ENCODE measurements at places on chromosomes 4 and X.
A peak's percentile ranks its signal among the peaks of the same experiment; 100 is the strongest.

DNA sequence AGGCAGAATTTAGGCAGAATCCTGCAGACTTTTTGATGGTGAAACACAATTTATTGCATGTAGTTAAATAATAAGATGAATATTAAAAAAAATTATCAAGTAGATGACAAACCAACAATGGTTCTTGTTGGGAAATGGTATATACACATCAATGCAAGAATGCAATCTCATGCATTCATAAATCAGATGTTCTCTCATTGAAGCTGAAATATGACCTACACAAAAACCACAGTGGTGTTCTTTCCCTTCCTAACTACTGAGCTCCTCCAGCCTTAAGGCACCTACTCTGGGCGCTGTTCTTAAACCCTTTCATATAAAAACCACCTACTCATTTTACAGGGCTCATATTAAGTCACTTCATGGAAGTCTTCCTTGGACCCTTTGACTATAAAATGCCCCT is 64.1 kb downstream of the ANTXR2 start:
- DNase-seq = no peak

DNA sequence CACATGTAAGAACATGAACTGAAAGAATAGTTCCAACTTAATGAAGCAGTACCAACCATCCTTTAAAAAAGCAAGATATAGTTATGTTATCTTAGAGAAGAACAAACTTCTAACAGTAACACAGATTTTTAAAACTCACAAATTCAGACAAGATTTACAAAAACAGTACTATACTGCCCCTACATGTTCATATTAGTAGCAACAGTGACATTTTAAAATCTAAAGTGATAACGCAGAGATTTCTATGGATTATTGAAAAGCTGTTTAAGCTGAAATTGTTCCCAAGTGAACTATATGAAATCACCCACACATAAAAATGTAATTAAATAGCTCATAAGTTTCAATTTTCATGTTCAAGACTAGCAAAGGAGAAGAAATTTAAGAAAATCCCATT is 166.0 kb downstream of the FBXW7 start:
- no peak for DNase-seq

DNA sequence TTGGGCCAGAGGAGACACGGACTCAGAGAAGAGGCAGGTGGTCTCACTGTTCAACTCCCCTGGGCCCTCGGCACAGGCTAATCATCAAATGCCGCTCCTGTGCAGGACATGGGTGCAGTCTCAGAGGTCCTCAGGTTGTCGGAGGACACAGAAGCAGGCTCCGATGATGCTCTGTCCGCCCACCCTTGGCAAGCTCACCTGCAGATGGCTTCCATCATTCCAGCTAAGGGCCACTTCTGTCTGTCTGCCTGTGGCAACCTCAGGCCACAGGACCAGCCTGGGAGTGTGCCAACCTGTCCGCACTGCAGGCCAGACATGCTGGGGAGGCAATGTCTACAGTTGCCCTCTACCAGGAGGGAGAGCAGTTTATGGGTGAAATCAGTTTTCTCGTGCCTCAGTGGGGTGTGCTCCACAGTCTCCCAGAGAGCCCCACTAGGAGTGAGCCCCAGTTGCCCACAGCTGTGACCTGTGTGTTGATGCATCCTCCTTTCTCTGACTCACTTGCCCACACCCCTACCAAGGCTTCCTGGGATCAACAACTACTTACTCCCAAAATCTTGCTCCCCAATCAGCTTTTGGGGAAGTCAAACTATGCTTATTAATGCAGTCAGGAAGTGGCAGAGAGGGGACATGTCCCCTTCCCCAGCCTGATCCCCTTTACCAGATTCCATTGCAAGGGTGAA is 55.9 kb downstream of the HTRA3 start:
- no peak for DNase-seq

GRCh38 chr4:76083386-76083988 is 9.0 kb downstream of the ART3 start:
- DNase-seq = no peak

GRCh38 chrX:17967888-17968287 is 106.8 kb upstream of the RAI2 start:
- no peak for DNase-seq

- DNase-seq = no peak
These were observed 187.5 kb downstream of the NSUN7 start for GRCh38 chr4:40937140-40937725.

DNA sequence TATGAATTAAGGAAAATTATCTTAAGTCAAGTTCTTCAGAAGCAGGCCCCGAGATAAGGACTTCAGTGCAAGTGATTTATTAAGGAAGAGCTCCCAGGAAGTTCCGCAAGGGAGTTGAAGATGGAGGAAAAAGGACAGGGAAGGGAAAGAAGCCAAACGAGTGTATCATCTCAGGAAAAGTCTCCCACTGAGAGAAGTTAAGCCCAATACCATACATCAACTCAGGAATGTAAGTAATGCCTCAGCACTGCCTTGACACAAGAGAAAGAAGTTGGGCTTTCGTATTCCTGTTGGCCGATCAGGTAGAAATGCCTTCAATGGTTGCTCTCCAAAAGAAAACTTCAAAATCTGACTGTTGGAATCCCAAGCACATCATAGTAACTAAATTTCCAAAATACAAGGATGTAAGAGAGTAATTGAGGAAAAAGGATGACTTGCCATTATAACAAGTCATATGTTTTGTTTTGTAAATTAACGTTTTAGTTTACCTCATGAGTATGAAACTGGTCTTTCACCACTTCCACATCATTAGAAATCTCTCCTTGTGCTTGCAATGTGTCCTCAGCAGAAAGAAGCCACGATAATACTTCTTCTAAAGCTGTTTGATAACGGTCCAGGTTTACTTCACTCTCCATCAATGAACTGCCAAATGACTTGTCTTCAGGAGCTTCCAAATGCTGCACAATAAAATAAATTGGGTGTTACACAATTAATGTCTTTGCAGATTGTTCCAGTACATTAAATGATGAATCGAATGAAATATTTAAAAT is 566.7 kb downstream of the DMD start:
- no peak for DNase-seq

GRCh38 chrX:38232079-38232686 is 11.5 kb upstream of the SRPX start:
- no peak for DNase-seq

DNA sequence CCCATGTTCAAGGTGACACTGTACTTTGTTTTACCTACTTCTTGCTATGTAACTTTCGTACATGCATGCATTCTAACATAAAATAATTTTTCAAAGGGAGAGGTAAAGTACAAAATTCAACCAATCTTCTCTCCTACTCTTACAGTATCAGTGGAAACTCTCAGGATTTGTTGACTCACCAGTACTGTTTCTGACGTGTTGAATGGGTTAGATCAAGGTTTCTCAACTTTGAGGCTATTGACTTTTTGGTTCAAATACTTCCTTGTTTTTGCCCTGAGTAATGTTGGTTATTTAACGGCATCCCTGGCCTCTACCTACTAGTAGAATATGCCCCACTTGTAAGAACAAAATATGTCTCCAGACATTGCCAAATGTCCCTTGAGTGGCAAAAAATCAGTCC is 94.6 kb upstream of the SMAD1 start:
- DNase-seq = no peak

DNA sequence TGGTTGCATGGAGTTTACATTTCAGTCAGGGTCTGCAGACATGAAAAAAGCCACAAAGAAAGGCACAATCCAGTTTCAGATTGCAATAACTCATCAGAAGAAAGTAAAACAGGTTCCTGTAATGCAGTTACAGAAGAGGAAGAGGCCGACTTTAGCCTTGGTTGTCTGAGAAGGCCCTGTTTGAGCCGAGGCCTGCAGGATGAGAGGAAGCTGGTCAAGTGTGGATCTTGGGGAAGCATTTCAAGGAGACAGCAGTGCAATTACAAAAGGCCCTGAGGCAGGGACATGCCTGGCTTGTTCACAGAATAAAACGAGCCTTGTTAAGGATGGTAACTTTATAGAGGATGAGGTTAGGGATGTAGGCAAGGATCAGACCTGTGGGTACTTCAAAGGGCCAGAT is 62.4 kb downstream of the AFF2 start:
- no peak for DNase-seq

GRCh38 chr4:139528377-139529005 is 27.5 kb downstream of the SETD7 start:
- no peak for DNase-seq

DNA sequence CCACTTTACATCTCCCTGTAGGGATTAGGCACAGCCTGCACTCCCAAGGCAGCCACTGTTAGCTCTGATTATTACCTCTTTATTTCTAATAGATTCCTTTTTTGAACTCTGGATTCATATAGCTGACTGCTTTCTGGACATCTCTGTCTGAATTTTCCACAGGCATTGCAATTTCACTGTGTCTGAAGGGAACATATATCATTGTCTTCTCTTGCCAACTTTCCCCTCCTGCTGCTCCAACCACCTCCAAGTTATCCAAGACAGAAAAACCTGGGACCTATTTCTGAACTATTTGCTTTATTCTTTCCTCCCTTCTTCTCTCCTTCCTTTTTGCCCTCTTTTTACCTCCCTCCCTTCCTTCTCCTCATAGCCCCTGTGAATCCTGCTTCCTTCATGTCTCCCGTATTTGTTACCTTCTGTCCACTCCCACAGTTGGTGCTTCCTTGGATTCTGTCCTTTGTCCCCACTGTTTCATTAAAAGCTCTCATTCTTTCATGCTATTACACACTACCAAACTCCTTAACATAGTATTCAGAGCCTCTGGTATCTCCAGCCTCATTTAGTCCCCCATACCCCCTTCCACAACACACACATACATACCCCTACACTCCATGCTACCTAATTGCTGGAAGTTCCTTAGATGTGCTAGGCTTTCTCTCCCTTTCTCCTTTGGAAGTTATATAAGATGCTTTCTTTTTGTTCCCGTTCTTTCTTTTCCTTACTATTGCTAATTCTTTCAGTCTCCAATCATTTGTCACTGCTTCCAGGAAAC is 34.7 kb downstream of the FGF2 start:
- DNase-seq = no peak

GRCh38 chr4:4995103-4995907 is 24.0 kb downstream of the CYTL1 start:
- peak; percentile 72 for DNase-seq

GRCh38 chr4:134189949-134190348 is 11.6 kb downstream of the PABPC4L start:
- DNase-seq = no peak

DNA sequence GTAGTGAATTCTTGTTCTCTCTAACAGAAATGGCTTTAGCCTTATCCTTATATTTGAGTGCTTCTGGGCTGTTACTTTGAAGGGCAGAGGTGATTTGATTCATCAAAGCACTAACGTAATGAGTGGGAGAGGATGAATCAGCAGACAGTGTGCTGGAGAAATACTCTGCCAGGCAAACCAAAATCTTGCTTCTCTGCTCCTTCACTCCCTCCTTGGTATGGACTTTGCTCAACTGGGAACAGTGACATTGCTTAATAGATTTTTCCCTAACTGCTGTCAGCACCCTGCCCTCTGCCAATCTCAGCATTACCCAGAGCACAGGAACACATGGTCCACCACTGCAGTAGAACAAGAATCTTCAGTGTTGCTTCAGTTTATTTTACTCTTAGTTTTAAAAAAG is 56.0 kb downstream of the PDLIM5 start:
- DNase-seq = no peak

DNA sequence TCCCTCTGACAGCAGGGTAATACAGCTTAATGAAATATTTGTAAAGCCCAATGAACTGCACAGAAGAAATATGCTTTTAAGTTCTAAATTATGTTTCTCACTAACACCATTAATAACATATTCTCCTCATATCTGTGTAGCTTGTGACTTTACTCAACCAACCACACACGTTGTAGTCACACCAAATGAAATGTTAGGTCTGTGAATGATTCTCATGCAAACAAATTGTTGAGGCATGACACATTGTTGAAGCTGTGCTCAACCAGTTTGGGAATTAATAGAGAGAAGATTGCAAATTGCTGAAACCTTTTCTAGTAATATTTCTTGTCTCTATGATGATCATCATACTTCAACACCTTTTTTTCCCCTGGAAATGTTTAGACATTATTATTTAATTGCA is 645.9 kb downstream of the PCDH7 start:
- no peak for DNase-seq

DNA sequence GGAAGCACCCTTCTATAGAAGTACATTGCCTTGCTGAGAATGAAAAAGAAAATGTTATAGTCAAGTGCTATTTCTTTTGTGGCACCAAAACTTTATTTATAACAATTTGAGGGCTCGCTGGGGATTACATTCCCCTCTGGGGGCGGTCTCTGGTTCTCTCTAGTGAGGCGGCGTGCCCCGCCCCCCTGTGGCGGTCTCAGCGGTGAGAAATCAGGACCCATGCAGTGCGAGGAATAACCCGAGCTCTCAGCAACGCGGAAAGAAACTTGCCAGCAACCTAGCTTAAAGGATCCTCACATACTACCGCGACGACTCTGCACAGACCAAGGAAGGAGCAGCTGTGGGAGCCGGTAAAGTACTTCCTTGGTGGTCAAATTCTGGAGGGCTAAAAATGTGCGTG is 83.4 kb upstream of the SHISA3 start:
- DNase-seq = no peak
